ENCODE measurements at places on chromosomes 3 and 15.

DNA sequence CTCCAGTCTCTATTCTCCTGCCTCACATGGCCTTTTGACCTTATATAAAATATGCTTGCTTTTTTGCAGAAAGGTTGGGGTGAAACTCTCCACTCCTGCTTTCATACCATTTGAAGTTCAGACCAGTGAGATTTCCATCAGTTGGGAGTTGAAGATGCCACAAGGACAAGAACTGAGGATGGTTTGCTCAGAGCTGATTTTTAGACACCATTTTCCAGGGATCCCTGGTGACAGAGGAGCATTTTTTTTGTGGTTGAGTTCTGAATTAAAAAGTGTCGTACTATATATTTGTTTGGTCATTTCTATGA is 8.8 kb upstream of the TM4SF1 start:
- no peak for DNase-seq

DNA sequence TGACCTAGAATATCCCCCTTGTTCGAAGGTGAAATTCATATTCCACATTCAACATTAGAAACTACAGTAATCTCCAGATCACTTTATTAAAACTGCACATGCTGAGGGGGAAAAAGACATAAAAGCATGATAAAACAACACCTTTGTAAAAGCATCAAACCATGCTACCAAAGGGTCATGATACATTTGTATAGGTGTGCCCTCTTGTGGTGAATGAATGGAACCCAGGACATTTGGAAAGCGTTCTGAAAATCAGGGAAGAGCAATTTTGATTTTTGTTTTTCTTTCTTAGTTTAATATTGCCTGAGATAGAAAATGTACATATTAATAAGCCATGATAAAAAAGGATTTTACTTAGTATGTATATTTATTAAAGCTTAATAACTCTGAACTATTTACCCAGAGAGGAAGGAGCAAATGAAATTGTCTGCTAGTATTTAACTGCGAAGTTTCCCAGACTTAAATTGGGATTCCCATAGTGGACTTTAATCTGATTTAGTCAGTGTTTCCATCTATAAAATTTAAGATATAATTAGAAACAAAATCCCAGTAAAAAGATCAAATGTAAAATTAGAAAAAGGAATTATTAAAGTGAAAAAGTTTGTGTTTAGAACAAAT is 105.8 kb upstream of the ARL6 start:
- no peak for DNase-seq

DNA sequence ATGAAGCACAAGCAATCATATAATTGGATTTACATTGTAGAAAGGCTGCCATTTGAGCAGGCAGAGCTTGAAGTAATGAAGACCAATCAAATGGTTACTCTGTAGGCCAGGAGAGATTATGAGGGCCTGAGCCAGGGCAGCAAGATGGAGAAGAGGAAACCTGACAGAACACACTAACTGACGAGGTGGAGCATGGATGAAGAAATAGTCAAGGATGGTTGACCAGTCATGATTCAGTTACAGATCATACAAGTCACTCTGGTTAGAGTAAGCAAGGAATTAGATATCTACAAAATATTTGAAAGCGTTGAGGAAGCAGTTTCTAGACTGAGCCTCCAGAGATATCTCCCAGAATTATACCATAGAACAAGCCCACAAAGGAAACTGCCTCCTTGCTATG is 101.8 kb upstream of the THSD4 start:
- DNase-seq = no peak

DNA sequence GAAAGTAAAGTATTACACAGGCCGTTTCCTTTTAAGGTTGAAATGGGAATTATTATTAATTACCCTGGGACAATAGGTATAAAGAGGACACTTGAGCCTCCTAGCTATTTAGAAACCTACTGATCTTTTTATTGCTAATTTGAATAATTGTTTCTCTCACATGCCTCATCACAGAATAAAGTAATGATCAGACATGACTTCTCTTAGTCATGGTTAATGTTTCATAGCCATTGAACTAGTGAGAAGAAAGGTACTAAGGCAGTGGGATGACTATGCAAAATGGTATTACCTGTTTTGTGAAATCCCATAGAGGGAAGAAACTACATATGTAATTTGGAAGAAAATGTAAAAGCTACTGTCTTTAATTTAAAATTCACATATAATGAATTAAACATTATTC is 85.6 kb downstream of the EPHA6 start:
- no peak for DNase-seq

DNA sequence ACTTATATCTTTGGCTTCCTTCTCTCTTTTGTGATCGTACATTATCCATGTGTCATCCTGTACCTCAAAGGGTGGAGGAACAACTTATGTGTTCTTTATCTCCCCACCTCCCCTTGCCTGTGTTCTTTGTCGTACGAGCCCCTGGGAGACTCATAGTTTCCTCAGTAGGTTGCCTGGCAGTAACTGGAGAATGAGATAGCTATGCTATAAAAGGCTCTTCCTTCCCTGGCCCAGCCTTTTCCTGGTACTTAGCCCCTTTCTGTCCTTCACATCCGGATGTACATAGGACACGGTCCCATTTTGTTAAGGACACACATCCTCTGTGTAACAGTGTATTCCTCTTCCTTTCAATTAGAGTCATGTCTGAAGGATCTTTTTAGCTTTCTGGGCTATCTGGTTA is 32.1 kb downstream of the PLCL2 start:
- DNase-seq = no peak

- DNase-seq = no peak
Observed at GRCh38 chr3:193803288-193803687, 210.3 kb downstream of the OPA1 start.

GRCh38 chr15:48381861-48382260 is 50.6 kb downstream of the DUT start:
- DNase-seq = no peak

DNA sequence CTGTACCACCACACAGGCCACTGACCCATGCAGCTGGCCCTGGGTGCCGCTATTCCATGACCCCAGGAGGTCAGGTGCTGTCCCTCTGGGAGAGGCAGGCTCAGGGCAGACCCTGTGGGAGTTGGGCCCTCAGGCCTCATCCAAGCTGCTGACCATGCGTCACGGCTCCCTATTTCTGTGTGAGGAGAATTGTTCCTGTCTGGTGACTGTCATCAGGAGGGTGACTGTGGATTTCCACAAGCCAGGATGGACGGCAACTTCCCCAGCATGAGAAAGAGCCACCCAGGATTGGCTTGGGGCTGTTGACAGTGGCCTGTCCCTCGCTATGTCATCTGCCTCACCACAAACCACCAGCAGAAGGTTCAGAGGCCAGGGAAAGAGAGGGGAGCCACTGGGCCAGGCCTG is 41.4 kb downstream of the ZDHHC19 start:
- DNase-seq = no peak

GRCh38 chr3:190024912-190025311 is 95.8 kb downstream of the P3H2 start:
- no peak for DNase-seq

DNA sequence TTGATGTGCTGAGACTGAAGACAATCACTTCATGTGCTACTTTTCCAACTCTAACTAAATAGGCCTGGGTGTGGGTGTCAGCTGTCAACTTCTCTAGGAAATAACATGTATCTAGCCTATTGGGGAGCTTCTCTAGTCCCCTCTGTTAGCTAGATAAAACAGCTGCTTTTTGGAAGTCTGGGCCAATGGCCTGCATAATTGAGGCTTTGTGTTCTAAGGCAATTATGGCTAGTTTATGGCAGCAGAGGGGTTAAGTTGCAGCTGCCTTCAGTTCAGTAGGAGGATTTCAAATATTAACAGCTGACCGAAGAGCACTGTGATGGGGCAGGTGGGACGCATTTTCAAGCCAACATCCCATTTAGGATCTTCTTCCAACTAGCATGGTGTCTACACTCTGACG is 6.4 kb downstream of the COL8A1 start:
- no peak for DNase-seq

DNA sequence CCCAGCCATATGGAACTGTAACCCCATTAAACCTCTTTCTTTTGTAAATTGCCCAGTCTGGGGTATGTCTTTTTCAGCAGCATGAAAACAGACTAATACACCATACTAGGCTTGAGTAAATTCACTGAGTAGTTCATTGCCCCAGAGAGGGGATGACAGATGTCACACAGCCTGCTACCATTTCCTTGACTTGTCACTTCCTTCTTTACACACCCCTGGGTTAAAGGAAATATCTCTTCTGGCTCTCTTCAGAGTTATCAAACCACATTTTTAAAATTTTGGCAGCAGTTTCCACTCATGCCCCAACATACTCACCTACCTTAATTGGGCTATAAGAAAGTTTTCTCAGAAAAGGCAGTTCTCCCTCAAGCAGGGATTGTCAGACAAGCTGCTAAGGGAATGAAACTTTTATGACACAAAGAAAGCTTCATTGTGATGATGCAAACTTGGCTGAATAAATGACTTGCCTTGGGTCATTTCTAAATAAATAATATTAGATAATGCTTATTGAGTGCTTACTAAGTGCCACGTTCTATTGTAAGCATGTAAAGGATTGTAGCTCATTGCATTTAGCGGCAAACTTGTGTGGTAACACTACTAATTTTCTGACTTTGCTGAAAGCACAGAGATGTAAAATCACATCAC is 68.0 kb upstream of the RBMS3 start:
- DNase-seq = no peak

DNA sequence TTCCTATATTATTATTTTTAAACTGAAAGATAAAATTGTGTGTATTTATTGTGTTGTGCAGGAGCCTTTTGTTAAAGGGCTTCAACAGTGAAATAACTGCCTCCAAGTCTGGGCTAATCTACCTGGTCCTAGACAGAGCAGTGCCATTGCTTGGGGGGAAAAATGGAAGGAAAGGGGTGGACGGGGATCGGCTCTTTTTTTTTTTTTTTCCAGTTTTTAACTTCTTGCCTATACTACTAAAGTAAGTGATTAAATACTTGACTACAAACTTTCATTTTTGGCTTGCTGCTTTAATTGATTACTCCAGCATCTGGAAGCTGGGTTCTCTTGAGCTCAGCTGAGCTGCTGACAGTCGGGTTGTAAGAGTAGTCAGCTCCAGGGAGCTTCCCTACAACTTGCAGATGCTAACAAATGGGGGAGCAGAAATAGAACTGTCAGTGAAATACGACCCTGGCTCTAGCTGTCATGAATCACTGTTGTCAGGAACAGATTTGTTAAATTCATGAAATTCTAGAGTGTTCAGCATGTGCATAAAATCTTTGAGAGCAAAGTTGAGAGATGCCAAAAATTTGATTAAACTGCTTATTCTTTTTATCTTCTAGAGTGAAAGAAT is 276.7 kb downstream of the ROBO1 start:
- peak; percentile 67 for DNase-seq

- DNase-seq = no peak
Observed at GRCh38 chr3:94406595-94406994, 343.7 kb downstream of the NSUN3 start.

GRCh38 chr3:194931347-194931746 is 245.7 kb downstream of the FAM43A start:
- no peak for DNase-seq

GRCh38 chr3:194939532-194939909 is 253.8 kb downstream of the FAM43A start:
- no peak for DNase-seq

GRCh38 chr3:88117683-88118082 is 32.1 kb upstream of the C3orf38 start:
- no peak for DNase-seq

DNA sequence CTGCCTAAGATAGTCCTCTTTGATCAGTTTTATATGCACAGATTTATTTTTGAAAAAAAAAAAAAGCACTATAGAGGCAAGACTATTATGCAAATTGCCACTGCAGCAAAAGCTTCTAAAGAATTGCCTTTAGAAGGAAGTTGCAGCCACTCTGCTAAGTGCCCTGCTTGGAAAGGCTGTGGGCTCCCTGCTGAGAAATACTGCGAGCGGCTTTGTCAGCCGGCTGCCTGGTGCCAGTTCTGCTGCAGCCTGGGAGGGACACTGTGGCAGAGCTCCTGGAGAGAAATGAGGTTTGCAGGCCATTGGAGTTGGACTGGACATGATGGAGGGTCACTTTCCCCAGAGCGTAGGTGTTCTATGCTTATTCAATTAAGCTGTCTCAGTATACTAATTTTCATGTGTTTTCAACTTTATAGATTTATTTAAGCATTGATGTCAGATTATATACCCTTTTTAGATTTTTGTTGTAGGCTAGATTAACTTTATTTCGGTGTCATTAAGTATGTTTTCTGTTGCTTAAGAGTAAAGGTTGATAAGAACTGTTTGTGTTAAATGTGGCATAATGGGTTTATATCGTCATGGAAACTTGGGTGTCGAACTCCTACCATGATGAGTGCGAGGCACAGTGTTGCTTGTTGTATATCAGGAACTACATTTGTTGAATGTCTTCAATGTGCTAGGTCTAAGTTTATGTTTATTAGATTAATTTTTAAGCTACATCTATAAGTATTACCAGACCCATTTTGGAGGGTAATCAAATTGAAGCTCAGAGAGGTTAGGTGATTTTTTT is 6.6 kb downstream of the MAP2K5 start:
- DNase-seq = no peak

DNA sequence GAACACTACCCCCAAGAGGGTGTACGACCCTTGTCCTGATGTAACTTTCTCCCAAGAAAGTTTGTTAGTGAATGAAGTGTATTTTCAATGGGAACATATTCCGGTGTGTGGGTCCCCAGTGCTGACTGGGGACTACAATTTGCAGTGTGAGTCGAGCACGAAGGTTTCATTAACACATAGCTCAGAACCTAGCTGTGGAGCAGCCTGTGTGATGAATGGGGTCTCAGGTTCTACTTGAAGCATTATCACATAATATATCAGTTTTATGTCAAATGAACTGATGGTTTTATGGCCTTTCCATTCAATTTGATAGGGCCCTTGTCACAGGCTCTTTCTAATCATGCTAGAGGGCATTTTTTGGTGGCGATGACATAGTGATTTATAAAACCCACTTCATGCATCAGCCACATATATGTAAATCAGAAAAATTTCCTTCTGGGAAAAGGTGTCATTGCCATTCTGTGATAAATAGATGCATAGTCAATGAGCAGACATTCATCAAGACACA is 44.1 kb downstream of the RETNLB start:
- no peak for DNase-seq

- DNase-seq = no peak
Observed at GRCh38 chr3:8552223-8552762, 50.7 kb downstream of the LMCD1 start.

- no peak for DNase-seq
Observed at GRCh38 chr3:152857082-152857481, 22.2 kb downstream of the P2RY1 start.

Data from fibroblast of skin of left quadriceps (primary cell).